M059J (cell line): ENCODE measurements at places on chromosomes 5 and 9.
A peak's percentile ranks its signal among the peaks of the same experiment; 100 is the strongest.

DNA sequence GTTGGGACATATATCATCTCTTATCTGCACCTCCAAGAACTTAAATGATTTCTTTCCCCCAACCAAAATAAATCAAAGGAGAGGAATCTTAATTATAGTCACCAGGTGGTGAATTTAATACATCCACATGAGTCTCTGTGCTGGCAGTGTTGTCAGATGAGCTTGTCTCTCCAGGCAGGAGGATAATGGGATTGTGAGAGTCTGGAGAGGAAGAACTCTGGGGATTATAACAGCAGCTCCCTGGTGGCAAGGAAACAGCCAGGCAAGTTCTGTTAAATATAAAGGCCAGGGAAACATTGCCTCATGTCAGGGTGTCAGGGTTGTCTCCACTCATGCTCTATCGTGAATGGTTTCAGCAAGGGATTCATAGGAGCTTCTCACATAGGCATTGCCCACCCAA is 80.8 kb downstream of the TLR4 start:
- no peak for DNase-seq

- no peak for DNase-seq
Measured at GRCh38 chr9:97997330-97998276, 14.5 kb downstream of the ANP32B start.

DNA sequence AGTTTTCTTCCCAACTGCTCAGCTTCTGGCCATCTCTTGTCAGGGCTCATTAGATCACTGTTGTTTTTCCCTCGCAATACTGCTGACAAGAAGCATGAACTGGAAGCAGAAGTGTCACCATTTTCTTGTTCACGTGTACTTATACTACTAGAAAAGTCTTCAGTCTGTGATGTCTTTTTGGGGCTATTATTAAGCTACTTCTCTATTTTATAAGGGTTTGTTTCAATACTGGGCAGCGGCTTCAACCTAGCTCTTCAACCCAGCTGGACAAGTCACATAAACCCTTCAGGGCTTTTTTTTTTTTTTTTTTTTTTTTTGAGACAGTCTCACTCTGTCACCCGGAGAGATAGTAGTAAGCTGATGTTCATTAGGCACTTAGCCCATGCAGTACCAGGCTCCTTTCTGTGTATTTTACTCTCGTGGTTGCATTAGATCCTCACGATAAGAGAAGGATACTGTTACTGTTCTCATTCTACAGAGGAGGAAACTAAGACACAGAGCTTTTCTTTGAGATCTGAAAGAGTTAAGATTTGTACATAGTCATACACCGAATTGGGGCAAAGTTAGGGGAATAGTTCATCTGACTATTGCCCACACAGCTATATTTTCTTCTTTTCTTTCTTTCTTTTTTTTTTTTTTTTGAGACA is 20.5 kb downstream of the RAPGEF1 start:
- DNase-seq: no peak

- DNase-seq: no peak
Measured at GRCh38 chr5:72290356-72291133, 29.5 kb downstream of the MRPS27 start.

GRCh38 chr5:130295235-130295634 is 391.0 kb downstream of the CHSY3 start:
- DNase-seq: no peak

DNA sequence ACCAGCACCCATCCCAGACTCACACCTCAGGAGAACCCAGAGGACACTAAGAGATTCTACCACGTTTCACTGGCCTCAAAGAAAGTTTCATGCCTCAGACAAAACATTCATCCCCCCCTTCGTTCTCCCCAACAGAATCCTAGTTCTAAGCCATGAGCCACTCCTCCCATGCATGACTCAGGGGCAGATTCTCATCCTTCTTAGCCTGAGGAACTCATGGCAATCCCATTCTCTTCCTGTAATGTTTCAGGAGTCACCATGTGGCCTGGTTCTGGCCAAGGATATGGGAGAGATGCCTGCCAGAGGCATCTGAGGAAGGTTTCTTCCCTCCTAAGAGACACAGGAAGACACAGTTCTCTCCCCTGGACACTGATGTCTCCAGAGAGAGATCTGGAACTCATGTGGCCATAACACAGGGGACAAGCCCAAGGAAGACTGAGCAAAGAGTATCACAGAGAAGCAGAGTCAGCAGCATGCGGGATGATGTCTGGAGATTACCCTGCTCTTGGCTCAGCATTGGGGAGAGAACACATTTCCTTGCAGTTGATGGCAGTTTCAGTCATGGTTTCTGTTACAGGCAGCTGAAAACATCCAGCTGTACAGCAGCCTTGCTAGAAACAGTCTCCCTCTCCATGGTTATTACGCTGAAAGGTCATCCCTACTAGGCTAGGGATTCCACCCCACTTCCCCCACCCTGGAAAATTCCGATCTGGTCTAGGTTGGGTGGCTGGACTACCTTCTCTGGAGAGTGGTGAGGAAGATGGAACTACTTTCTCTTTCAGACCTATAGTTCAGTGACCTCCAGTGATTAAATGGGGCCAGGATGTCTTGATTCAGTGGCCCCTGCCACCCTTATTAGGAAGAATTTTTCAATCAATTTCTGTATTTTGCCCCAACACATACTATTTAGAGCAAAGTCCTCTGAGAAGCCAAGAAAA is 115.4 kb downstream of the ZNF608 start:
- peak; percentile 82 for DNase-seq

DNA sequence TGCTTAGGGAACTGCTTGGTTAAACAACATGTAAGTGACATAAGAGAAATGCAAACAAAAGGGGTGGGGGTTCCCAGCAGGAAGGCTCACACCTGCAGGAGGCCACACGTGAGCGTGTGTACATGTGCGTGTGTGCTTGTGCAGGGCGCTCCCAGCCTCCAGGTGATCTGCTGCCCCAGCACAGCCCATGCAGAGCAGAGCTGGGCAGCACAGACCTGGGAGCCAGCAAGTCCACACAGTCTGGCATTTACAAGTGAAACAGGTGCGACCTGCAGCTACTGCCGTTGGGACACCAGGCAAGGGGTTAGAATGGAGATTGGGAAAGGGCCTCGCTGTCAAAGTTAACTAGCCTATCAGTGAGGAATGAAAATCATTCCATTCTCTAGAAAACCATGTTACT is 41.8 kb downstream of the GRAMD2B start:
- no peak for DNase-seq

DNA sequence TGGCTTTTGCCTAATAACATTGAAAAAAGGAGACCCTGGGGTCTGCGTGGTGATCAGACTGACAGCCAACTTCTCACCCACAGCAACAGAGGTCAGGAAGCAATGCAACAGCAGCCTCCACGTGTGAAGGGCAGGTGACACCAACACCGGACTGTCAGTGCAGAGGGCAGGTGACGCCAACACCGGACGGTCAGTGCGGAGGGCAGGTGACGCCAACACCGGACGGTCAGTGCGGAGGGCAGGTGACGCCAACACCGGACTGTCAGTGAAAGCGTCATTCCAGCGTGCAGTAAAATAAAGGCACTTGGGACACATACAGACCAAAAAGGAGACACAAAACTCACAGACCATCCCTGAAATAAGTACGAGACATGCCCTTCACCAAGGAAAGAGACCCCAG is 37.2 kb upstream of the CEP72 start:
- DNase-seq: no peak

DNA sequence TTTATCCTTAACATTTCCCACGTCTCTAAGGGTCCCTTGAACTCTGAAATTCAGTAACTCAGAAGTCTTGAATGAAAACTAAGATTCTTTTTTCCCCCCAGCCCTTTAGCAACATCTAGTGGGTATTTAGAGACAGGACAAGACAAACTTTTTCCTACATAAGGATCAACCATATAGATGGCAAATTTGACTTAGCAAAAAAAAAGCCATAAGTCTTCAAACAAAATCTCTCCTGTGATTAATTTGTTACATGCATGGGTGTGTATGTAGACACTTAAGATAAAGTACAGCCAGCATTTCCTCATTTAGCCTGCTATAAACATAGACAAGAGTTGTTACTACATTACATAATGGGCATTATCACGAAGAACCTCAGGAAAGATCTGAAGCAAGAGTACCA is 29.1 kb upstream of the ANKRD31 start:
- DNase-seq: peak; percentile 39

DNA sequence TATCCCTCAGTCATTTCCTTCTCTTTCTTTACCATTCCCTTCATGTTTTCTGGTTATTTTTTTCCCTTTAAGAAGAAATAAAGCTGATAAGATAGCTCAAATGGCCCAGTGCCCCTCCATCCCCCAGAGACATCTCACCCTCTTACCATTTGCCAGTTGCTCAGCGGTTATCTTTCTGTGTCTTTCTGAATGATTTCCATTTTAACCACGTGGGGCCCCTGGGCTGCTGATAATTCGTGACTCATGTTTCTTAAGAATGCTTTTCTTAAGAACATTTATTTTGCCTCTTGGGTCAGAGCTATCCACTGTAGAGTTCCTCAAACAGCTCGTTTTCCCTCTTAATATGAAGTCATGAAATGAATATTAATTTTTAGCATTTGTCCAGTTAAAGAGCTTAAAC is 147.8 kb downstream of the MAST4 start:
- peak; percentile 16 for DNase-seq

DNA sequence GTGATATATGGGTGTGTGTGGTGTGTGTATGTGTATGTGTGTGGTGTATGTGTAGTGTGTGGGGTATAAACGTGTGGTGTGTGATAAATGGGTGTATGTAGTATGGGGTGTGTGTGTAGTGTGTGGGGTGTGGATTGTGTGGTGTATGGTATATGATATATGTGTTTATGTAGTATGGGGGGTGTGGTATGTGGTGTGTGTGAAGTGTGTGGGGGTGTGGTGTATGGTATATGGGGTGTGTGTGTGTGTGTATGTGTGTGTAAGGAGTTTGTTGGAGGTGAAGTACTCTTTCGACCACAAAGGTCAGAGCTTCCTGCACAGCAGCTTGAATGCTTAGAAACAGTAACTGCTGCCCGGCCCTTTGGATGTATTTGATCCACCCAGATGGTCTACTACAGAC is 145.2 kb upstream of the IQGAP2 start:
- DNase-seq: no peak

- DNase-seq: no peak
Measured at GRCh38 chr9:311841-312240, 97.2 kb downstream of the DOCK8 start.

DNA sequence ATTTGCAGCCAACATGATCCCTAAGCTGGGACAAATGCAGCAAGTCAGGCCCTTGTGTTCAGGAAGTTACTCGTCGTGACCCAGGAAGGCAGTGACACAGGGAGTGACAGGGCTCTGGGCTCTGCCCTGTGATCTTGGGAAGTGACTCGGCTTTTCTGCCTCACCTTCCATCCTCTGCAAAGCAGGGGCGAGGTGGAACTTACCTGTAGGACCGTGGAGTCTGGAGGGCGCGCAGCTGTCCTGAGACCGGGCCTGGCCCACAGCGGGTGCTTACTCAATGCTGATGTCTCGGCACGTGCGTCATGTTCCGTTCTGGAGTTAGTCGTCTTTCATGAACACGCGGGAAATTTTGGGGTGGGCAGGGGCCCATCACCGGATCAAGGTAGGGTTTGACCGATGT is 22.8 kb upstream of the LPCAT1 start:
- DNase-seq: no peak

GRCh38 chr5:115857626-115858349 is 16.1 kb downstream of the AP3S1 start:
- peak; percentile 76 for DNase-seq

DNA sequence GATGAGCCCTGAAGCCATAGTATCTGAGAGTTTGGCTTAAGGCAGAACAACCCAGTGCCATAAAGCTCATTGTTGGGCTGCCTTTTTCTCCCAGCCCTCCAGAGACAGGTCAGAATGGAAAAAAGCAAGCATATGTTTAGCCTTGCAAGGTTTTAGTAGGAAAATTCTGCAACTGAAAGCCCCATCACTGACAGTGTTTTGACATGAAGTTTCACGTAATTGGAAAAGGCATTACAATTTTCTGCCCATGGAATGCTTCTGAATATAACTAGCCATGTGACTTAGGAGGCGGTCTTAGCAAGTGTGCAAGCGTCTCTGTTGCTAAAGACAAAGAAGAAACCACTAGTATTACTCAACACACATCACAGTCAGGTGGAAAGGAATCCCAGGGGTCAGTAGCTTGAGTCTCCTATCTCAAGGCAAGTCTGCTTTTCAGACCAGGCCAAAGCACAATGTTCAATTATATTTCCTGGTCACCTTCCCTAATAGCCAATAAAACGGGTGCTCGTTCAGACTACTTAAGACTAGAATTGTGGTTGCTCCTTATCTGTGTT is 117.6 kb downstream of the CARTPT start:
- DNase-seq: no peak

DNA sequence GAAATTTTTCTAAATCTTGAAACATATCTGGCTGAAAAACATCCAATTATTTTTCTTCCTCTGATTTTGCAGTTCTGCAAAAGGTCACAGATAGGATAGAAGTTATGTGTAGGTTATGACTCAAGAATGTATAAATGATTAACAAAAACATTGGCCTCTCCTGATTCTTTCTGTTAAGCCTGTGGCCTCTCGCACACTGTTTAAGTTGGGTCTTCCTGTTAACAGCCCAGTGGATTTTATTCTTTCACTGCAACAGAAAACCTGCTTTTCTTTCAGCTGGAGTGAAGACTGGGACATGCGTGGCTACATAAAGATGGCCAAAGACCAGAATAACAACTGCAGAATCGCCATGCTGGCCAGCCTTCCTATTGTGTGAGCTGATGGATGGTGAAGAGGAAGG is 17.1 kb upstream of the SPATA31E1 start:
- no peak for DNase-seq

GRCh38 chr5:79510638-79511037 is 3.3 kb downstream of the HOMER1 start:
- DNase-seq: no peak

DNA sequence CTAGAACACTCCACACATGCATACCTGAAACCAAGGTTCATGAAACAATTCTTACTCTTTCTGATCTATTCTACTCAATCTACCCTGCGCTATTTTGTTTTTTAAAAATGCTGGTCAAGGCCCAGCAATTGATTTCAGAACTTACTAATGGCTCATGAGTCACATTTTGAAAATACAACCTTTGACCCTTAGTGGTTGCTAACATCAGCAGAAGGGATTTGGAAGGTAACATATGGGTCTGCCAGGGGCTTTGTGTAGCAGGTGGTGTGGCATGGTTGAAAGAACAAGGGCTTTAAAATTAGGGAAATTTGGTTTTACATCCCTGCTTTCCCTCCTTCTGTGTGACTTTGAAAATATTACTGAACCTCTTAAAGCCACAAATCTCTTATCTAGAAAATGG is 101.4 kb downstream of the ATG10 start:
- peak; percentile 7 for DNase-seq

DNA sequence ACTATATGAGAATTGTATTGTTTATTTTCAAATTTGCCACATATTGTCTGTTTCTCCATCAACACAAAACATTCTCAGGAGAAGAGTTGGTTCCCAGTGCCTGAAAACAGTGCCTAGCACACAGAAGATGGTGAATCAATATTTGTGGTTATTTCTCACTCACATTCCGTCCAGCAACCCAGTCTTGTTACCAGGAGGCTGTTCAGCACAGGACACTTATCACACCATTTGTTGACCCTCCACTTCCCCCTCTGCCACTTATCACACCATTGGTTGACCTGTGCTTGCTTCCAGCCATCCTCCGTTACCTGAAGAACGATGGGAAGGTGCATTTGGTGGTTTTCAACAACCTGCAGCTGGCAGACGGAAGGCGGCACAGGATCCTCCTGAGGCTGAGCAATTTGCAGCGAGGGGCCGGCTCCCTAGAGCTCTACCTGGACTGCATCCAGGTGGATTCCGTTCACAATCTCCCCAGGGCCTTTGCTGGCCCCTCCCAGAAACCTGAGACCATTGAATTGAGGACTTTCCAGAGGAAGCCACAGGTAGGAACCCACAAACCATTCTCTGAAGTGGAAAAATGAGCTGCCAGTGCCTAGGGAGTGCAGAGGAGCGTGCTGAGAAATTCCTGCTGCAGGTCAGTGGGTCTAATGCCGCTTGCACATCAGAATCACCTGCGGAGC is 20.5 kb downstream of the THBS4 start:
- DNase-seq: no peak
